Bronchial epithelial cell (primary cell): ENCODE measurements at places on chromosomes 6 and 20.

- DNase-seq, result peak; percentile 77
Measured at GRCh38 chr6:90003069-90003795, 109.0 kb downstream of the GJA10 start.

GRCh38 chr6:80967609-80968008 is 784.9 kb downstream of the TENT5A start:
- DNase-seq, result no peak

- no peak for DNase-seq
Measured at GRCh38 chr20:63135411-63135810, 80.5 kb downstream of the YTHDF1 start.

DNA sequence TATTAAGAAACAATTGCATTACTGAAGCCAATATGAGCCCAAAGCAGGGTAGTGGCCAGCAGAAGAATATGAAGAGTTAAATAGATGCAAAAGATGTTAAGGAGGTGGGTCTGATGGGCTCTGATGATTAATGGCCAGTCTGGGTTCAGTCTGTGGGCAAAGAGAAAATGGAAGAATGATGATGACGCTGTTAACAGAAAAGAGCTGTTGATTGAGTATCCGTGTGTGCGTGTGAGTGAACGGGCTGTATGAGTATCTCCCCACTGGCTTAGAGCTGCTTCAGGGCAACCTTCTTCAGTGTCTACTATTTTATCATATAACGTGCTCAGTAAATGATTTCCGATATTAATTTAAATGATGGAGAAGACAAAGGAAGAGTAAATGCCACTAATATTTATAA is 723.3 kb upstream of the MAP3K7 start:
- no peak for DNase-seq

DNA sequence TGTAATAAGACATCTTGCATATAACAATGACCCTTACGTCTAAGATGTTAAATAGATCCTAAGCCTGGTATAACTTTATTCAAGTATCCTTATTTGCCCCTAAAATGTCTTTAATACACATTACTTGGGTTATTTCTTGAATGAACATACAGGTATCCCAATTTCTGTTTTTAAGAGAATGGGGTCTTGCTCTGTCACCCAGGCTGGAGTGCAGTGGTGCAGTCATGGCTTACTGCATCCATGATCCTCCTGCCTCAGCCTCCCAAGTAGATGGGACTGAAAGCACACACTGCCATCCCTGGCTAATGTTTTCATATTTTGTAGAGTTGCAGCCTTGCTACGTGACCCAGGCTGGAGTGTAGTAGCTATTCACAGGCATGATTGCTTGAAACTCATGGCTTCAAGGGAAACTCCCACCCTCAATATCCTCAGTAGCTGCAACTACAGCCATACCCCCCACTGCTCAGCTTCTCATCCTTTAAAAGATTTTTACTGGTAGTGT is 10.4 kb upstream of the ZNFX1 start:
- no peak for DNase-seq

- peak; percentile 33 for DNase-seq
Measured at GRCh38 chr20:48523191-48523995, 304.4 kb downstream of the PREX1 start.

- DNase-seq, result no peak
Measured at GRCh38 chr6:145312481-145312880, 422.8 kb downstream of the EPM2A start.

DNA sequence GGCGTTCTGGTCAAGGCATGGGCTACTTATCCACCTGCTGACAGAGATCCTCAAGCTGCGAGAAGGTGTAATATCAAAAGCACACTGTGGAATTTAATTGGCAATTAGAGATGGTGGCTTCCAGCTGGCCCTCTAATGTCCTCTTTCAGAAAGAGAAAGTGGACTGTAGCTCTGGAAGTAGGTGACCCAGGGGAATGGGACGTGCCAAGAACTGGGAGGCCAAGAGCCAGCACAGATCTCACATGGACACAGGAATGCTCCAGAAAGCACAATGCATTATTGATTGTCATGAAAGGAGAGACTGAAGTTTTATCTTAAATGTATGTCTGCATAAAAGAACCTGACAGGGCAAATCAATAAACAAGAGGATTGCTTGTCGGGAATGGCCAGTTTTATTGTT is 198.6 kb upstream of the CDH4 start:
- DNase-seq, result no peak

GRCh38 chr6:68333442-68333841 is 301.6 kb upstream of the ADGRB3 start:
- no peak for DNase-seq

DNA sequence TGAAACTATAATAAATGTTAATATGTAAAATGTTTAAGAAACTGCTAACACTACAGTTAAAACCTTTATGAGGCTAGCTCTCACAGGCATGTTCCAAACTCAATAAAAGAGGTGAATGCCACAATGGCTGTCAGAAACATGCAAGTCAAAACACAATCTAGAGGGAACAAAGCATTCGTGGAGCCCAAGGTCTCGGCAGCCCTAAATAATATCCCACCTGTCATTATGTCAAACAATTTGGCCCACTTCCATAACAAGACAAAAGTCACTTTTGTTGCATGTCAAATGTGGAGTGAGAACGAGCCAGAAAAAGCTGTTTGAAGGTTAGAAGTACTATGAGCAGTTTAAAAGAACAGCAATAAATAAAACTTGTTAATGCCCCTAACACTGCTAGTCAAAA is 181.9 kb downstream of the GMDS start:
- no peak for DNase-seq

GRCh38 chr20:13458860-13459451 is 179.8 kb downstream of the TASP1 start:
- DNase-seq, result peak; percentile 42

DNA sequence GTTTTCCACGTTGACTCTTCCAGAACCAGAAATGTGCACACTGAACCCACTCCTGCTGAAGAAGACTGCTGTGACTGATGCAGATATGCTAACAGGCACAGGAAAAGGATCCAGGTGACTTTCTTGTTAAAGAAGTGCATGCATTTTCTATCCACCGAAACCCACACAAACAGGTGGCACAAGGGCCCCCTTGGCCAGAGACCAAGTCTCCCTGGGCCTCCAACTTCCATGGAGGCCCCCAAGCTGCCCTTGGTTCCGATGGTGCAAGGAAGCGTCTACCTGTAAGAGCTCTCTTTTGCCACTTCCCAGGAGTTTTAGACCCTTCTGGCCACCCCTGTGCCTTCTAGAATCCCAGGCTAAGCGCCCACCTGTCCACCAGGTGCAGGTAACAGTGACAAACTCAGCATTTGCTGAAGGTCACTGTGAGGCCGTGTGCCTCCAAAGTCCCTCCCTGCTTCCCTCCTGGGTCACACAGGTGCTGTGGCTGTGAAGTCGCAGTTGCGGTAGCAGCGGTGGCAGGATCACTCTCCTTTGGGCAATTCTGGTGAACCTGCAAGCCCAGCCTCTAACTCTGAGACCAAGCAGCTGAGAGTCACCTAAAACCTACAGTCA is 134.8 kb downstream of the PXDC1 start:
- no peak for DNase-seq

- DNase-seq, result no peak
Measured at GRCh38 chr6:17656644-17657043, 50.1 kb downstream of the NUP153 start.

- peak; percentile 61 for DNase-seq
Measured at GRCh38 chr6:20092071-20092566, 120.2 kb downstream of the MBOAT1 start.

GRCh38 chr20:13402171-13402760 is 181.2 kb downstream of the ISM1 start:
- DNase-seq, result no peak

DNA sequence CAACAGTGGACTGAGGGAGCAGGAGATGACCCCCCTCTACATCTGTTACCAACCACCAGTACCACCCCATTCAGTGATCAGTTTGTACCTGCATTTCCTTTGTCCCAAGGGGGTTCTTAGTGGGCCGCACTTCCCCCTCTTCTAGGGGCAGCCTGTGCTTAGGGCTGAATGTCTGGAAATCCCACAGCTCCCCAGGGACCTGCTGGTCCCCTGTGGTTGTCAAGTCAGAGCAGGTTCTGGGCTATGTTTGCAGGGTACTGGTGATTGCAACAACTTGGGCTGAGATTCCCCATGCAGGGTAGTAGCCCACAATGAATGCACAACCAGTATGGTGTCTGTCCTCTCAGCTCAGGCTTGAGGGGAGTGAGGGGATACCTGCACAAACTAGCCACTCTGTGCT is 39.7 kb upstream of the COL10A1 start:
- DNase-seq, result no peak

DNA sequence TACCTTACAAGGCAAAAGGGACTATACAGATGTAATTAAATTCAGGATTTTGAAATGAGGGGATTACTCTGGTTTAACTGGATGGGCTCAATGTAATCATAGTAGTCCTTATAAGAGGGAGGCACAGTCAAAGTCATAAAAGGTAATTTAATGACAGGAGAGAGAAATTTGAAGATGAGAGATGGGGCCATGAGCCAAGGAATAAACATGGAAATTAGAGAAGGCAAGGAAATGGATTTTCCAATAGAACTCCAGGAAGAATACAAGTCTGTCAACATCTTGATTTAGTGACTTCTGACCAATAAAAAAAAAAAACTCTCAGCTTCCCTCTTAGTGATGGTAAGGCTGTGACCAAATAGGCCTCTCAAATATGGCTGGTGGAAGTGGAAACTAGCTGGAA is 101.9 kb upstream of the BEND3 start:
- no peak for DNase-seq

- no peak for DNase-seq
Measured at GRCh38 chr6:15375638-15376290, 129.9 kb downstream of the JARID2 start.

DNA sequence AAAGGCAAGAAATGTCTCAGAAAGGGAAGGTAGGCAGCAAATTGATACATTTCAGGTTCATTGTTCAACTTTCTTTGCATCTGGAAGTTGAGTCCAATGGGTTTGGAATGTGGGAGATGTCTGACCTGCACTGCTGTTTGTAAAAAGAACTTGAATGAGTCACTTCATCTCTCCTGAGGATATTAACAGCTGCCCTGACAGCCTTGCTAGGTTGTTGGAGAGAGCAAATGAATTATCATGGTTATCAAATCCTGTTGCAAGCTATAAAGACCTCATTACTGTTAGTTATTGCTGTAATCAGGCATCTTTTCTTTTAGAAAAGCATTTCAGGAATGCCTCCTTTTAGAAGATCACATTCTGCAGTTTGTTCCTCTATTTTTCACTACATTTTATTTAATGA is 23.0 kb upstream of the FLRT3 start:
- peak; percentile 46 for DNase-seq

GRCh38 chr20:63362436-63363009 is 1.4 kb upstream of the CHRNA4 start:
- no peak for DNase-seq

DNA sequence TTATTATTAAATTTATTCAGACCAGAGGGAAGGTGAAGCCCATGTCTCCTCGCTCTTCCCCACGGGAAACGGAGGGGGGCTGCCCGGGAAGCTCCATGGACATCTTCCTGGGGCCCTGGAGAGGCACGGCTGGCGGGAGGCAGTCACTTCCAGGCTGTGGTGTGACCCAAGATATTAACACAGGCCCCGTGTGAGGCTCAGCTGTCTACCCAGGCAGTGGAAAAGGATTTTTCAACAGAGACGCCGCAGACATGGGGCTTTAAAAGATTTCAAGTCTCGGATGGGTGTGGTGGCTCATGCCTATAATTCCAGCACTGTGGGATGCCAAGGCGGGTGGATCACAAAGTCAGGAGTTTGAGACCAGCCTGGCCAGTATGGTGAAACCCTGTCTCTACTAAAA is 117.9 kb downstream of the ERMARD start:
- DNase-seq, result no peak

DNA sequence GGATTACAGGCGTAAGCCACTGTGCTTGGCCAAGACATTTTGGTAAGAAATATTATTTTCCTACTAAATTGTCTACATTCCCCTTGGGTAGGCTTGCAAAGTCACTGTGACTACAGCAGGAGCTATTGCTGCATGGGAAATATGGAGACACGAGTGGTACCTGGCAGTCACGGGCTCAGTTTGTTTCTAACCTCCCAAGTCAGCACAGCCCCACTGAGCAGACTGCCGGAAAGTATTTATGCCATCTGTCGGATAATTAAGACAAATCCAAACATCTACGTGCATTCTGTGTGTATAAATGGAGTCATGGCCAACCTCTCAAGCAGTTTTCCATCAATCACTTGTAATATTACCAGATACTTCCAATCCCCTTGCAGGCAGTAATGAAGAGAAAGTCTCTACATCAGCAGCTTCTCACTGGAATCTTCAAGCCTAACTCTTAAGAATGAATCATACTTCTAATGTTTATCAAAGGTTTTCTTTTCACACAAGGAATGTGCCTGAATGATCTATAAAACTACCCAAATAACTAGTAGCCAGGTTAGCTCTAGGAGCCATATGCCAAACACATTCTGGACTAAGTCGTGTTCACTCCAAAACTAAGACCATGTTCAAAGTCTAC is 20.1 kb downstream of the PSMB1 start:
- DNase-seq, result no peak
